Head of caudate nucleus (tissue), 42 donors: ENCODE measurements at places on chromosomes 12 and 14.

GRCh38 chr12:67415473-67415872 lies 146.3 kb downstream of the CAND1 start:
- peak; percentile 71 for DNase-seq

- DNase-seq = no peak
Observed at GRCh38 chr12:75289753-75290152, 40.4 kb downstream of the CAPS2 start.

- no peak for DNase-seq
Observed at GRCh38 chr14:20327005-20327869, 5.8 kb downstream of the CCNB1IP1 start.

GRCh38 chr14:63909984-63910383 lies 57.2 kb downstream of the SYNE2 start:
- DNase-seq = no peak

DNA sequence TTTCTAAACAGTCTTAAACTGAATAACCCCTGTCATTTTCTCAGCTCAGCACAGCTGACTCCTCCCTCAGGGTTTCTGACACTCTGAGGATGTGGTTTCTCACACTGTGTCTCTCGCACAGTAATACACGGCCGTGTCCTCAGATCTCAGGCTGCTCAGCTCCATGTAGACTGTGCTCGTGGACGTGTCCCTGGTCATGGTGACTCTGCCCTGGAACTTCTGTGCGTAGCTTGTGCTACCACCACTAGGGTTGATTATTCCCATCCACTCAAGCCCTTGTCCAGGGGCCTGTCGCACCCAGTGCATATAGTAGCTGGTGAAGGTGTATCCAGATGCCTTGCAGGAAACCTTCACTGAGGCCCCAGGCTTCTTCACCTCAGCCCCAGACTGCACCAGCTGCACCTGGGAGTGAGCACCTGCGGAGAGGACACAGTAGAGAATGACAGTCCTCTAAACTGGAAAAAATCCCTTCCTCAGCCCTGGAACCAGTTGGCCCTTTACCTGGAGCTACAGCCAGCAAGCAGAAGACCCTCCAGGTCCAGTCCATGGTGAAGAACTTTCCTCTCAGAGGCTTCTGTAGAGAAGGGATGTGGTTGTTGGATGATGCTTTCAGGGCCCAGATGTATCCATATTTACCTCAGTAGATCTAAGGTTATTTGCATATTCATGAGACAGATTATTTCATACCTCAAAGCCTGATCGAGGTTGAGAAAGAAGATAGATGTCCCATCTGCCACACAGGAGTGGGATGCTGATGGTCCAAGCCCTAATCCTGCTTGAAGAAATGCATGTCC lies 984.8 kb downstream of the TMEM121 start:
- DNase-seq = no peak

DNA sequence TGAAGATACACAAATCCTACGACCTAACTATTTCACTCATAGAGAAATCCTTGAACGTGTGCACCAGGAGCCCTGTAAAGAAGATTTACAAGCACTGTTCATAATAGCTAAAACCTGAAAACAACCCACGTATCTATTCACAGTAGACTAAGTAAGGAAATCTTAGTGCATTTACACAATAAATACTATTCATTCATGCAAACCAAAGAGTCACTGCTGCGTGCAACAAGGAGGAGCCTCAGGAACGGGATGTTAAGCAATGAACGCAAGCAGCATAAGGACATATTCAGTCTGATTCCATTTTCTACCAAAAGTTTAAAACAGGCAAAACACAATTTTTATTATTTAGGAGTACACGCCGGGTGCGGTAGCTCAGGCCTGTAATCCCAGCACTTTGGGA lies 176.6 kb downstream of the TTC7B start:
- no peak for DNase-seq

GRCh38 chr12:59484575-59484974 lies 111.3 kb upstream of the SLC16A7 start:
- DNase-seq = no peak

DNA sequence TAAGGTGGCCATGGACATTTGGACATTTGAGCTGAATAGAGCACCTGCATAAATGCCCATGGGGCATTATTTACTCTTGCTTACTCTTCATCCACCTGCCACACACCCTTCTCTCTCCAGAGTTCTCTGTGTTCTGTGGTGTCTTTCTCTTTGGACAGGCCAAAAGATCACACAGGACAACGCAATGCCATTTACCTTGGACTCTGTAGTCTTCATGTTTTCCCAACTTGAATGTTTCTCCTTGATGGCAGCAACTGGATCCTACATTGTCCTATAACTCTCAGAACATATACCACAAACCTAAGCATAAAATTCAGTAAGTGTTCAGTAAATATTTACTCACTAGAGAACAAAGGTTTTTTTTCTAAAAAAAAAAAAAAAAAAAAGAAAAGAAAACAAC lies 41.7 kb upstream of the PTHLH start:
- DNase-seq = no peak

GRCh38 chr12:25347716-25348592 lies 97.2 kb upstream of the KRAS start:
- no peak for DNase-seq

- DNase-seq = peak; percentile 64
Observed at GRCh38 chr12:69570545-69571399, 14.5 kb upstream of the CCT2 start.

DNA sequence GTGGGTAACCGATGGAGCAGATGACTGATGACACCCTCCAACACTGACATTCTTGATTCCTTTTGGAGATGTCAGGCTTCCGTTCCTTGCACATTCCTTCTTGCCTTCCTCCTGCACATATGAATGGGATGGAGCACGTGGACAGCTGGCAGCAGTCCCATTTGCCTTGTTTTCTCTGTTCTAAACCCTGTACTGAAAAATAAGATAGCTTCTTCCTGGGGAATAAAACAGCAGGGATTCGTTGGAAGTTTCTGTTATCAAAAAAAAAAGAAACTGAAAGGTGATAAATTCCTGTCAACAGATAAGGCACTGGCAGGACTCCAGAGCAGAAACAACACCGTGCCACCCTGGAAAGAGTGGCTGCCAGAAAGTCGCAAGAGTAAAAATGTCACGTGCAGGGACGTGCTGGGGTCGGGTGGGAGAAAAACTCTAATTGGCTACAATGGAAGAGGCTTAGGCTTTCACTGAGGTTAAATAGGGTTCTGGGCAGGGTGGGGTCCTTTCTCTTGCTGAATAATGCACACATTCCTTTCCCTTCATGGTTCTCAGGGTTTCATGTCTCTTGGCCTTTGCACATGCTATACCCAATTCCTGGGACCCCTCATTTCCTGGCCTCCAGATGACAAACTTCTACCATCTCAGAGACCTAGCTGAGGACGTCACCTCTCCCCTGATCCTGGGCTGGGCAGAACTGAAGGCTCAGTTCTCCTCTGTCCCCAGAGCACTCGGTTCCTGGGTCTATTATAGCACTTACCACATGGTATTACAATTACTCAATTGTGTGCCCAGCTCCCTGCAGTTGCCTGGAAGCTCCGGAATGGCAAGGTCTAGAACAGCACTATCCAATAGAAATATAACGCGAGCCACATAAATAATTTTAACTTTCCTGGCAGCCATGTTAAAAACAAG lies 7.0 kb upstream of the NUAK1 start:
- peak; percentile 36 for DNase-seq

DNA sequence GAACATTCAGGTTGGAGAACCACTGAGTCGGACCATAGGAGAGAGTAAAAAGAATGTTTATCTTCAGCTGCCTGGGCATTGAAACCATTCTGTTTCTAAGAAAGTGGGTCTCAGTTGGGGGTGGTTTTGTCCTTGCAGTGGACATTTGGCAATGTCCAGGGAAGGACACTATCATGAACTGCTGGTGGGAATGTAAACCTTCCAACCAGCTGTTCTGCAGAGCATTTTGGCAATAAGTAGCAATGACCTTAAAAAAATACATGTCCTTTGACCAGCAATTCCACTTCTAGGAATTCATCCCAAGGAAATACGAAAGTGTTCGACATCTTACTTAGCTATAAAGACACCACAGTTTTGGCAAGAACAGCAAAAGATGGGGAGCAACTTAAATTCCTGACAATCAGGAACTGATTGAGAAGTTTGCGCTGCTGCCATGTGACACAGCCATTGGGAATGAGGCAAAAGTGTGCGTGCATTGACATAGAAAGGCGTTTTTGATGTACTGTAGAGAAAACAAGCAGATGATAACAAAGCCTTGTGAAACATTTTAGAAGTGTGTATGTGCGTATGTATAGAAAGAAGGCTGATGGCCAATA lies 82.9 kb upstream of the MAP1LC3B2 start:
- DNase-seq = no peak

- DNase-seq = no peak
Observed at GRCh38 chr12:26277506-26278246, 82.3 kb downstream of the SSPN start.

- no peak for DNase-seq
Observed at GRCh38 chr12:111037047-111037446, 116.7 kb upstream of the MYL2 start.

- peak; percentile 1 for DNase-seq
Observed at GRCh38 chr14:101020834-101021370, 117.4 kb upstream of the RTL1 start.

GRCh38 chr12:50287271-50287670 lies 4.0 kb upstream of the LIMA1 start:
- DNase-seq = no peak

GRCh38 chr12:34604631-34605509 lies 582.6 kb downstream of the ALG10 start:
- no peak for DNase-seq

DNA sequence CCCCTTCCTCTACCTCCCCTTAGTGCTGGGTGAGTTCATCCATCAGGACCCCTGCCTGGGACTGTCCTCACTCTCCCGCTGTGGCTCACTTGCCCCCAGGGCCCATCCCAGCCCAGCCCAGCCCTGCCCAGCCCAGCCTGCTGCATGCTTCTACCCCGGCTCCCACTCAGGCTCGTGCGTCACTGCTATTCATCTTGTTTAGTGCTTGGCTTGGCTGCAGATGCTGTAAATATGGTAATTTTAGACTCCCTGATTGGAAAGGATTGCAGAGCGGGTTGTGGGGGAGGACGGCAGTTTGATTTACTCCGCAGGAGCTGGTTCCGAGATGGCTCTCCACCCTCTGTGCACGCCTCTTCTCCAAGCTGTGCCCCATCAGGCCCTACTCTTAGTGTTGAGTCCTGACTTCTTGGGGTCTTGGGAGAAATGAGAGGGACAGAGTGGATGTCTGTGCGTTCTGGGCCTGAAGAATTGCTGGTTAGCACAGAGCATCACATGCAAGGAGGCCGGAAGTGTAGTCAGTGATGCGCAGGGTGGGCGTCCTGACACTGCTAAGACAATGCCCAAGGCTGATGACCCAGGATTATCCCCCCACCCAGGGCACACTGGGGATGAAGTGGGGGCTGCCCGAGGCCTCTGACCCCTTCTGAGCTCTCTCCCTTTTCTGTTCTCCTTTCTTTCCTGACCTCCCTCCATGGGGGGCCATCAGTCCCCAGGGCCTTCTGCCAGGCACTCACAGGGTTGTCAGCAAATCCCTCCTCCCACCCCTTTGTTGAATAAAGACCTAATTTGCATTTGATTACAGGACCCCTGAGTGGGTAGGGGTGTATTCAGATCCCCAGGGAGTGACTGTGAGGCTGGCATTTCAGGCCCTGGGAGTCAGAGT lies 244.4 kb downstream of the ZFP36L1 start:
- DNase-seq = no peak

DNA sequence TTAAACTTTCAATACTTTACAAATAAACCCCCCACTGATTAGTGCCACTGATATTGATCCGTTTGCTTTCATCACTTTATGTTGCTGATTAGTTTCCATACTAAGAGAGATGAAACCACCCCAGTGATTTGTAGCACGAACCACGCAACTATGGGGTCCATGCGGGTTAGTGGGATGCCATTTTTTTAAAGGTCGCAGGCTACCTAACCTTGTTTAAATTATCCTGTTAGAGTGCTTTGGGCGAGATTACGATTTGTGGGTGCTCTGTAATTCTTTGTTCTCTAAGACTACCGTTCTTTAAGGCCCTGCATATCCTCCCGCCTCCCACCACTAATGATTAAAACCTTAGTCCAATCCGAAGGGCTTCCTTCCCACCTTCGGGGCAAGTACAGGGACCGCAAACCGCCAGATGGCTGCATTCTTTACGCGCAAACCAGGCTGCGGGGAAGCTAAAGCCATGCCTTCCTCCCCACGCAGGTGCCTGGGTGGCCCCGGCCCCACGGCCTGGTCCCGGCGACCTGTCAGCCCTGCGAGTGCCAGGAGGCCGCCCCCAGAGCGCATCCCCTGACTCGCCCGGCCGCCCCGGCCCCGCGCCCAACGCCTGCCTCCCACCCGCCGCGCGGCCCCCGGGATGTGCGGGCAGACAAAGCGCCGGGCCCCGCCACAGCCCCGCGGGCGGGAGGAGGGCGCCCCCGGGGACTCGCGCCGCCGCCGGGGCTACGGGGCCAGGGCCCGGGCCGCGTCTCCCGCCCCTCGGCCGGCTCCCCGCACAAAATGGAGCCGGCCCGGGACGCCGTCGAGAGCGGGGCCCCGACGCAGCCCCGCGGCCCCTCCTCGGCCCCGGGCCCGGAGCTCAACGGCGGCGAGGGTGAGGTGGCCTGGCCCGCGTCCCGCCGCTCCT lies 759 bp downstream of the NFYB start:
- DNase-seq = no peak

- no peak for DNase-seq
Observed at GRCh38 chr14:75333606-75334548, 55.2 kb downstream of the FOS start.

- no peak for DNase-seq
Observed at GRCh38 chr14:80087411-80087810, 123.9 kb downstream of the DIO2 start.

DNA sequence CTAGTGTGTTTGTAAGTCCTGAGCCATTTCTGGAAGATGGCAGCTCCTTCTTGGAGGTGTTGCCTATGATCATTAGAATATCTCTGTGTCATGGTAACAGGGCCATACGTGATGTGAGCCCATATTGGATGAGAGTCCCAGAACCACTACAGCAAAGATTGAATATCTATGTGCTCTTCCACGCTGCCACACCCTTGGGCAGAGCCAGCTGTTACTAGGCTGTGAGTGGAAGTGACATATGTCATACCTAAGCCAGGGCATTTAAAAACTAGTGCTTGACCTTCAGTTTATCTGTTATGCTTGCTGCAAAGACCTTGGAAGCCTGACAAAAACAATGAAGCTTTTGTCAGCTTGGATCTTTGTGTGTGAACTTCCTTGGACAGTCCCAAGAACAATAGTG lies 495.1 kb upstream of the CCDC196 start:
- no peak for DNase-seq

DNA sequence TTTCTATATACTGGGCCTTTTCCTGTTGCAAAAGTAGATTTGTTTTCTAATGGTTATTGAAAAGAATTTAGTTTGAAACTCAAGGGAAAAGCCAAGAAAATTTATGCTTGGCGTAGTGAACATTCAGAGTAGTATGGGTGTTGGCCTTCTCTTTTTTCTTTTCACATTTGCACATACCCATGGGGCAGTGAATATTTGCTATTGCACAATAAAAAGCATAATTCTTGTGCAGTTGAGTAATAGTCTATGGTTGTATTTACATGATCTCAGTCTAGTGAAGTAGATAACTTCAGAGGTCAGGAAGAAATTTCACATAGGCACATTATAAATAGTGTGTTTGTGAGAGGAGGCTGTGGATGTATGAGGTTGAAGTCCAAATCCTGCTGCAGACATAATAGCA lies 158.1 kb downstream of the FLRT2 start:
- DNase-seq = no peak

GRCh38 chr12:56437430-56438176 lies 11.6 kb downstream of the TIMELESS start:
- no peak for DNase-seq
